ENCODE measurements at places on chromosomes 16 and 17.

GRCh38 chr17:32120141-32120540 is 22.2 kb upstream of the RHOT1 start:
- no peak for DNase-seq

DNA sequence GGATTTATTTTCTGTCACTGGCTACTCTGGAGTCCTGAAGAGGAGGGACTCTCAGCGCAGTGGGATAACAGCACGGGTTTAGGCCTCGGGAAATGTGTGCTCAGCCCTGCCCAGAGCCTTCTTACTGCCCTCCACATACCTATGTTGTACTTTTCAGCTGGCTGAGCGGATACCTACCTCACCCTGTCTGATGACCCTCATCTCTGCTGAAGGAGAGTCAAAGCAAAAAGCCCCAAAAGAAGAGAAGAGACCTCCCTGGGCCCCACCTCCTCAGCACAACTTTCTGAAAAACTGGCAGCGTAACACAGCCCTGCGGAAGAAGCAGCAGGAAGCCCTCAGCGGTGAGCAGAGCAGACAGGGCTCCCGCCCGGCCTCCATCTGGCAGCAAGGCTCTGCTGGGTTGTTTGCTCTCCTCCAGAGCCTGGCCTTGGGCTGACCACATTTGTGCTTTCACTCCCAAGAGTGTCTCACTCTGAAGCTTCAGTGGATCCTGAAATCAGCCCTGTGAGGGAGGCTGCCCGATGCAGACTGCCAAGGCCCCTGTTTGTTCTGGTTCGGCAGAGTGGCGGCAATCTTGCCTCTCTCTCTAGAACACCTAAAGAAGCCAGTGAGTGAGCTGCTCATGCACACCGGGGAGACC is 10.3 kb downstream of the MYCBPAP start:
- no peak for DNase-seq

GRCh38 chr17:59372138-59372751 is 40.8 kb downstream of the YPEL2 start:
- no peak for DNase-seq

GRCh38 chr17:83036666-83037065 is 42.7 kb upstream of the METRNL start:
- DNase-seq, result no peak

DNA sequence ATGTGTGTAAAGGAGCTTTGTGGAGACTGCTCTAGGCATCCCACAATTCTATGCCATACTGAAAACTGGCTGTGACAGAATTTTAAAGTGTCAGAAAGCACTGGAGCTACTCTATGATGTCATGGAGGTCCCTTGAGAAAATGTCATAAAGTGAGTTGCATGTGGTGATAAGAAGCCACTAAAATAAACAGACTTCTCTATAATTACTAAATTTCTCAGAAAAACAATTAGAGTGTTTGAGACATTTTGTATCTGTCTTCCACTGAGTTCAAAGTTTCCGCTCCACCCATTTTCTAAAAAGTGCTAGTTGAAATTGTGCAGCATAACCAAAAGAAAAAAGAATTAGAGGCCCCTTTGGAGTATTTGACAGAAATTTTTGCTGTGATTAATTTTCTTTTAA is 603.9 kb downstream of the KCNJ2 start:
- DNase-seq, result no peak

GRCh38 chr17:82613283-82614094 is 34.8 kb downstream of the WDR45B start:
- DNase-seq, result no peak

GRCh38 chr17:30558686-30559545 is 81.7 kb downstream of the GOSR1 start:
- no peak for DNase-seq

- no peak for DNase-seq
Measured at GRCh38 chr17:76953946-76954345, 85.7 kb downstream of the MGAT5B start.

- no peak for DNase-seq
Measured at GRCh38 chr16:55078699-55079410, 148.2 kb downstream of the IRX5 start.

DNA sequence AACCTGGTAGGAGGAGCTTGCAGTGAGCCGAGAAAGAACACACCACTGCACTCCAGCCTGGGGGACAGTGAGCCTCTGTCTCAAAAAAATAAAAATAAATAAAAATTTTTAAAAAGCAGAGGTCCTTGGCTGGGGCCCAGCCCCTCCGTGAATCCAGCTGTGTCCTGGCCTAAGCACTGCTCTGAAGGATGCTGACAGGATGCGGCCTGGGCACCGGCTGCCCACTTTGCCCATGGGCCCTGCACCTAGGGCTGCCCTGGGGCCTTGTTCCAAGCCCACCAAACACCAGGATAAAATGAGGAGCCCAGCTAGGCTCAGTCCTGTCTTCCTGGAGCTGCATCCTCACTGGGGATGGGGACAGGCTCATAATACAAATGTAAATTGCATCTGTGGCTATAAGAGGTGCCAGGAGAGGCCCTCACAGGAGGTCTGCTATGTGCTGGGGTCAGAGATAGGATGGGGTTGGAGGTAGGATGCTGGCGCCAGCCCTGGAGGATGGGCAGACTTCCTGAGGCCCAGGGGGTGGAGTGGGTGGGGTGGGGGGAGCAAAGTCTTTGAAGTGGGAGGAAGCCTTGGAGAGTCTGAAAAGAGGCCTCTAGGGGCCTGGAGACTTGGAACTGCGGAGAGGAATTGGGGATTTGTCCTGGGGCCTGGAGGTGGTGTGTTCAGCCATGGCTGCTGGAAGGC is 6.2 kb downstream of the C16orf89 start:
- DNase-seq, result no peak

GRCh38 chr16:31461201-31461920 is 2.1 kb downstream of the ARMC5 start:
- DNase-seq, result no peak

GRCh38 chr17:65027305-65027704 is 29.2 kb downstream of the GNA13 start:
- DNase-seq, result no peak

DNA sequence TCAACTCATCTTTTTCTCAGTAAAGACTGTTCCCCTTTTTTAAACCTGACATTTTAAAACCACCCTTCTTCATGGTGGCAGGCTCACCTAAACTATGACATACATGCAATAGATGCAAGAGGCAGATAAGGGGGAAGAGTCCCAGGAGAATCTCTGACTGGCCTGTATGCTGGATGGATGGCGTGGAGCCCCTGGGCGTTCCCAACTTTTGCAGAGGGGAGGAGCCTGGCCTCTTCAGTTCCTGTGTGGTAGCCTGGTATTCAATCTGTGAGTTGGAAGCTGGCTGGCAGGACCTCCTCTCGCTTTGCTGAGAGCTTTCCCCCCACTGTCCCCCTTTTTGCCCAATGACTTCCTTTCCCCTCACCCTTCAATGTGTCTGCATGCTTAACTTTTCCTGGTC is 217.6 kb upstream of the CA10 start:
- DNase-seq, result no peak

DNA sequence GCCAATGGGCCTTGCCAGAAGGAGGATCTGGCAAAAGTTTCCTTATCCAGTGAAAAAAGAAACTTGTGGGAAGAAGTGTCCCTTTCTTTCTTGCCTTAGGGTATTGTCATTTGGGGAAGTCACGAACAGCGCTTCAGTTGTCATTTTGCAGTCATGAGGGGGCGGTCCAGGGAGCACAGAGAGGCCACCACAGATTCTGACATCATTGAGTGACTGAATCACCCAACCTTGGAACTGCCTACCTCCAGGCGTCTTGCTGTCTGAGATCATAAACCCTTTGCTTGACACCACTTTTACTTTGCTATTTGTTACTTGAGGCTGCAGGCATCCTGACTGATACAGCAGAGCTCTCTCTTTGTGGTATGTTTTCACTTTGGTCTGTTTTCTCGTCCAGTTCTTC is 3.1 kb upstream of the WSCD1 start:
- no peak for DNase-seq

DNA sequence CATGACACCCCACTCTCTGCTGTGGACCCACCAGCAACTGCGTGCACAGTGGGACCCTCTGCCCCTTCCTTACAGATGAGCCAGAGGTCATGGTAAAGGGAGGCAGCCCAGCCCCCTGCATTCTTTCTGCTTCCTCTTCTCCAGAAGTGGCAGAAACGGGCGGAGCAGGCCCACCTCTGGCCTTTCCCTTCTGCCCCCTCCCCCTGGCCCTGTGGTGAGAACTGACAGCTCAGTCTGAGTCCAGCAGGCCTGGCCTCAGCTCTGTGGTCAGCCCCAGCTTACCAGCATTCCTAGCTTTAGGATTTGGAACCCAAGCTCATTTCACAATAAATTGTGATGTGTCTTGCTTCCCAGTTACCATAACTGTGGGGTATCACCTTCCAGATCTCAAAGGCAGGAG is 4.8 kb upstream of the ANKRD11 start:
- no peak for DNase-seq

DNA sequence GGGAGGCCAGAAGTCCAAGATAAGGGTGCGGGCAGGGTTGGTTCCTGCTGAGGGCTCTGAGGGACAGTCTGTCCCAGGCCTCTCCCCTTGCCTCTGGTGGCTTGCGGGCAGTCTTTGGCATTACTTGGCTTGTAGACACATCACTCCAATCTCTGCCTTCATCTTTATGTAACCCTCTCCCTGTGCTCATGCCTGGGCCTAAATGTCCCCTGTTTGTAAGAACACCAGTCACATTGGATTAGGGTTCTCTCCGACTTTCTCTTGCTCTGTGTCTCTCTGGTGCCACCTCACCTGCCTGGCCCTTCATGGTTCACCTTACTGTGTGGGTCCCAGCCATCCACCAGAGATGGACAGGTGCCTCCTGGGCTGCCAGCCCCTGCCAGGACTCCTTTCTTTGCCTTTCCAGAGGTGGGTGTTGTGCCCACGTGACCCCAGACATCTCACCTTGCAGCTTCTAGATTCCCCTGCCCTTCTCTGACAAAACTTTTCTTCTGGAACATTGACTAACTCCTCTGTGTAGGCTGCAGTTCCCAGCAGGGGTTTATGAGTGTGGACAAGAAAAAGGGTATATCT is 205.8 kb downstream of the MSI2 start:
- no peak for DNase-seq

DNA sequence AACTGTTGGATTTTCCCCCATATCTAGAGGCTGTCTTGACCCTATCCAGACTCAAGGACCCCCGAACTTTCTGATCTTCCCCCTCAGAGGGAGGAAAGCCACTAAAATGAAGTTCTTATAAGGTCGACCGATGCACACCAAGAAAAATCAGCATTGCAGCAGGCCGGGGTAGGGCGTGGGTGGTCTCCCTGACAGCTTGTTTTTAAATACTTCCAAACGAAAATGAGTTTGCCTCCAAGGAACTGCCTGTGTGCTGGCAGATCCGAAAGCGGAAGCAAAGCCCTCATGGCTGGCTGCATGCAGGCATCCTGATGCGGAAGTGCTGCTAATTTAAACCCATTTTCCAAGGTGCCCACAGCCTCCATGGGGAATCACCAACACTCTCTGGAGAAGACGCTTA is 374.3 kb upstream of the XYLT1 start:
- no peak for DNase-seq

- DNase-seq, result no peak
Measured at GRCh38 chr17:30380643-30381339, 2.1 kb downstream of the CPD start.

DNA sequence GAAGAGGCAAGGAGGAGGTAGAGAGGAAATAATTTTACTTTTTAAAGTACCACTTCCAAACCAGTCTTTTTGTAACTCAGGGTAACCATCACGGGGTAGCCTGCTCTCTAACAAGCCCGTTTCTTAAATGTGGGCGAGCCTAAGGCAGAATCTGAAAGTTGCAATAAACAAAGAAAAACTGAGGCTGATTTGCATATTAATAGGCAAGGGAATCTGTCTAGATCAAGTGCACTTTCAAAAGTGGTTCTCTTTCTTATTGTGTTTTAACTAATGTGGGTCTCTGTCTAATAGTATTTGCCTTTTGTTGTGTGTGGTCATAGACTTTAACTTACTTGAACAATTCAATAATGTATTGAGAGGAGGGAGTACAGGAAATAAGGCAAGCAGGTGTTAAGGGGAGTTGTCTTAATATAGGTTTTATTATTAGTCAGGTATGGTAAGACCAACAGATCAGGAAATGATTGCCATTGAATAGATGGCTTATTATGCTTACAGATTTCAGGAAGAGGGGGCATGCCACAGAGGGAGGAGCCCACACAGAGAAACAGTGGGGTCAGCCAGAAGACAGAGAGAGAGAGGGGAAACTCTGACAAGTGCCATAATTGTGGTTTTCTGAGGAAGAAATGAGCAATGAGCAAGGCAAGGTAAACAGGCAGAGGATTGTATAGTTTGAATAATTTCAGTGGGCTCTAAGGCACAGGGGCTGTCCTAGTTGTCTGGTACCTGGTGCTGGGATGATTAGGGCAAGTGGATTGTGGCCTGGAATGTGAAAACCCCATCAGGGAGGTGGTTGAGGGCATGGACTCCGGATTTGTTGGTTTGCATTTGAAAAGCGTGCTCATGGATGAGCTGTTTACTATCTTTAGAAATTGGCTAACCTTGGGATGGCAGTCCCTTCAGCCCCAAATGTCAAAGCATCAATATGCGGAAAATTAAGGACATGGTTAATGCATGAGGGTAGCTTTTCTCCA is 237.2 kb downstream of the TOX3 start:
- no peak for DNase-seq

DNA sequence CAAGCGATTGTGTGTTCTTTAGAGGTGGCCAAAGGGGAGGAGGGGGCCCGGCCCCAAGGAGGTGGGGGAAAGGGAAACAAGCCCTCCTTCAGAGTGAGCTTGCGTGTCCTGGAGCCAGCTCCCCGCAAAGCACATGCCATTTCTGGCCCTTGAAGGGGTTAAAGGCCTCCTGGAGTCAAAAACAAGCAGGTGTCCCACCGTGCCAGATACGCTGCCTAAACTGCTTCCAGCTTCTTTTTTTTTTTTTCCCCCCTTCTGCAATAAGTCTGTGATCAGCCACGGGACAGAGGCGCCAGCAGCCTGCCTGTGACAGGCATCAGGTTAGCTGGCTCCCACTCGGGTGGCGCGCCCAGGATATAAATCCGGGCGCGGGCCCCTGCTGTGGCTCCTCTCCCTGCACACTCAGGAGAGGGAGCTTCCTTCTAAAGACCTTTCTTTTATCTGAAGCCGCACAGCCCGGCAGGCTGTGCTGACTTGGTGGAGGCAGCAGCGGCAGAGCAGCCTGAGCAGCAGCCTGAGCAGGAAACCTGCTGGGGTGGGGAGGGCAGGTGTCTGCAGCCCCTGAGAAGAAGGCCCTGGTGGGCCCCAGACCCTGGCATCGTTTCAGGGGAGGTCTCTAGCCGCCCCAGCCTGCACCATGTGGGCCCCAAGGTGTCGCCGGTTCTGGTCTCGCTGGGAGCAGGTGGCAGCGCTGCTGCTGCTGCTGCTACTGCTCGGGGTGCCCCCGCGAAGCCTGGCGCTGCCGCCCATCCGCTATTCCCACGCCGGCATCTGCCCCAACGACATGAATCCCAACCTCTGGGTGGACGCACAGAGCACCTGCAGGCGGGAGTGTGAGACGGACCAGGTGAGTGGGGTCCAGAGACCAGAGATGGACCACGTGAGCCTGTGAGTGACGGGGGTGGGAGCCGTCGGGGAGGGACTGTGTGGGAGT is at the start of gene WFIKKN2:
Gene WFIKKN2, plus strand, starts transcription at position 286 of the 934 bp plus-strand sequence. Its CDS starts 352 bp downstream, at position 638.
- no peak for DNase-seq

Measured in vagina (tissue), 2 donors.